Naive thymus-derived CD8-positive, alpha-beta T cell (primary cell): ENCODE measurements at places on chromosomes 6 and 20.

DNA sequence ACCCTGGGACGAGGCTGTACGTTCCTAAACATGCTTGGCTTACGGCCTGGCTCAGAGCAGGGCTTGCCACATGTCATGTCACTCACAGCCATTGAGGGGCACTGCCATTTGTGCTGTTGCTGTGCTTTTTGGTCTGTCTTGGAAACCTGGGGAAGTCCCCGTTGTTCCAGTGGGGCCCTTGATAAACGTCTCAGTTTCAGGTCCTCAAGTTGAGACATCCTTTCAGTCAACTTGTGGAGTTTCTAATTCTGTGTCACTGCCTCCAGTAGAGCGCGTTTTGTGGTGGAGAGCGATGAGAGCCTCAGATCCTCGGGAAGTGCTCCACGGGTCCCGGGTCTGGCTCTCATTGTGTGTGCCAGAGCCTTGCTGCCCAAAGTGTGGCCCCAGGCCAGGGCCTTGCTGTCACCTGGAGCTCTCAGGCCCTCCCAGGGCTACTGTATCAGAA lies 43.0 kb upstream of the CCR6 start:
- DNase-seq = peak; percentile 44

GRCh38 chr6:3650959-3651697 lies 100.4 kb downstream of the PXDC1 start:
- DNase-seq = no peak

DNA sequence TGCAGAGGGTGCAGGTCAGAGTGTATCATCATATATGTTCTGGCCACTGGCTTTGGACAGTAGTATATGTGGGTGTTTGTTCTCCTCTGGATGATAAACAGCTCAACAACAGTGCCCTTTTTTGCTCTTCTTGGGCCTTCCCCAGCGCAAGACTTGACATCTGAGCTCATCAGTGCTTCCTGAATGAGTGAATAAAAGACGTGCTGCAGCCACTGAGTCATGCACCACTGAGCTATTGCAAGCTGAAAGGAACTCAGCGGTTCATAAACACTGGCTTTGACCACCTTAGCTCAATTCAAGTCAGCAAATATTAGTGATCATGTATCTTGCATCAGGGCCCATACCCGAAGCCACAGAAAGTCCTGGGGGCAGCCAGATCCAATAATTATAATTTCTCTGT lies 105.3 kb upstream of the KCNG1 start:
- no peak for DNase-seq

DNA sequence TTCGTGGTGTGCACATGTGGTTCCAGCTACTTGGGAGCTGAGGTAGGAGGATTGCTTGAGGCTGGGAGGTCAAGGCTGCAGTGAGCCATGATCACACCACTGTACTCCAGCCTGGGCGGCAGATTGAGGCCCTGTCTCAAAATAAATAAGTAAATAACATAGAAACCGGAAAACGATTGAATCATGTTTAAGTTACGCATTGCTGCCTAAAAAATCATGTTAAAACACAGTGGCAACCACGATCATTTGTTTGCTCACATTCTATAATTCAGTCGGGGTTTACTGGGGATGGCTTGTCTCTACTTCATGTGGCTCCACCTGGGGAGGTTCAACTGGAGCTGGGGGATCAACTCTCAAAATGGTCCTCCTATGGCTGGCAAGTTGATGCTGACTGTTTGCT lies 8.2 kb upstream of the CDKN1A start:
- no peak for DNase-seq

- no peak for DNase-seq
Measured at GRCh38 chr6:108872575-108872974, 24.4 kb downstream of the ARMC2 start.

GRCh38 chr20:58580474-58580835 lies 65.3 kb upstream of the APCDD1L start:
- DNase-seq = no peak
